Amygdala (tissue), 56 donors: ENCODE measurements at places on chromosomes 1 and 21.

- no peak for DNase-seq
Measured at GRCh38 chr1:226131639-226132038, 54.9 kb downstream of the ACBD3 start.

DNA sequence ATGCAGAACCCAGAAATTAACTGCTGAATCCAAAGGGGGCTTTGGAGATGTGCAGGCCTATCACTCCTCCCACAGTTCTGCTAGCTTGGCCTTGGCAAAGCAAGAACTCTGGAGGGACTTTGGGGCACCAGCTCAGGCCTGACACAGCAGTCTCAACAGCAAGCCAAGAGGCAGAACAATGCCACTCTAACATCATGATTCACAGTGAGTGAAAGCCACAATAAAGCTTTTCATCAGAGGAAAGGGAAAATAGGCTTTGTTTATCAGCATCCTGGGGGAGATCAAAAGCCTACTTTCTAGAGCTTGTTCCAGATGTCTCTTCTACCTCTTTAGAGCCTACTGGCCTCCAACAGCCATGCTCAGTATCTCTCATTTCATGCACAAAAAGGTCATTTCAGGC, 283.4 kb downstream of the KCNH1 start:
- DNase-seq = peak; percentile 57

DNA sequence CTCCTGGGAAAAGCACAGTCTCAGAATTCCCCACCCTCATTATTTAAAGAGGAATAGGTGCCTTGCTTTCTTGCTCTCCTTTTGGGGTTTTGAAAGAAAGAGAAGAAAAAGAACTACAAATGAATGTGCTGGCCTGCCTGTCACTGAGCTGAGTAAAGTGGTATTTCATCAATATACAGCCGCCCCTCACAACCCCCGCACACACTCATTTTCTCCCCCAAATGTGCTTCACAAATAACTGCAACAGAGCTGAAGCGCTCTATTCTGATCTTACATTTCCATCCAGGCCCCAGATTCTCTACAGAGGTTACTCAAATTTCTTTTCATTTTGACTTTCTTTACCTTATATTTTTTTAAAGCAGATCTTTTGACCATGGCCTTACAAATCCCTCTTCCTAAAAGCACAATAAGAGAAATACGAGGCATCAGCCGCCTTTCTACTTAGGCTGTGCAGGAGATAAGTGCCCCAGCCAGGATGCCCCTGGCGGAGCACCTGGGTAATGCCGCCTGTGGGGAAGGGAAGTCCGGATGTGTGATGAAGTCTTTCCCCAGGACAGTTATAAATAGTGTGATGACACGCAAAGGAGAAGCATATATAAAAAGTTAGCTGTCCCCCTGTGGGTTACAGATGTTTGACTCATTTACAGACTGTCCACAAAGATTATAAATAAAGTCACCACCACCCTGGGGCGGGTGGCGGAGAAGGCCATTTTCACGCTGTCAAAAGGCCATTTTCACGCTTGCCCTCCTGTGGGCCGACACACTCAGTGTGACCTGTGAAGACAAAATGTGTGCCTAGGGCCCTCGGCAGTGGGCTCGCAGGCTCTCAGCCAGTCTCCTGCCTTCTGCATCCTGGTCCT, 6.5 kb downstream of the KCNN3 start:
- no peak for DNase-seq

DNA sequence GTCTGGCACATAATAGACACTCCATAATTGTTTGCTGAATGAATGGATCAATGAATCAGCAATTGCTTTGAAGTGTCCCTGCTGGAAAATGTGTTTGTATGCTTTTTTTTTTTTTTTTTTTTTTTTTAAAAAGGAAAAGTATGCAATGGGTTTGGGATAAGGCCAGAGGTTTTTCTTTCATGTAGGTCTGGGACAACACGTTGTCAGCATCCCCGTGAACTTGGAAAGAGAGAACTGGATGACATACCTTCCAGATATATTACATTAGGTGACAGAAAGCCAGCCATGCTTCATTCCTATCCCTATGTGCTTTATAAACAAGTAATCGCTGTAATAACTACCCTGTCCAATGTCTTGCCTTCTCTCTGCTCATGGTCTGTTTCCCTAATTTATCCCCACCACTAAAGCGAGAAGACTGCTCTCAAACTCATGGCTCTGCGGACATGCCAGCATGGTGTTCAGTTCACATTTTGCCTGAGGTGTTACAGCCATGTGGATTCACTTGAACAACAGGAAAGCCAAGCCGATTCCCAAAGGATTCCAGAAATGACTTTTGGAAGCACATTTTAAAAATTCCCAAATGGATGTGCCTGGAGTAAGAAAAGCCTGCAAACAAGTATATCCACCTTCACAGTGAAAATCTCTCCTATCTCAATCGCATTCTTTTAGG, 34.8 kb upstream of the GREM2 start:
- no peak for DNase-seq

GRCh38 chr21:41851090-41851790, 27.9 kb downstream of the PRDM15 start:
- no peak for DNase-seq
